ENCODE measurements at places on chromosomes 11 and 22.

- DNase-seq, result peak; percentile 16
These were observed 44.5 kb downstream of the WEE1 start for GRCh38 chr11:9617940-9618339.

DNA sequence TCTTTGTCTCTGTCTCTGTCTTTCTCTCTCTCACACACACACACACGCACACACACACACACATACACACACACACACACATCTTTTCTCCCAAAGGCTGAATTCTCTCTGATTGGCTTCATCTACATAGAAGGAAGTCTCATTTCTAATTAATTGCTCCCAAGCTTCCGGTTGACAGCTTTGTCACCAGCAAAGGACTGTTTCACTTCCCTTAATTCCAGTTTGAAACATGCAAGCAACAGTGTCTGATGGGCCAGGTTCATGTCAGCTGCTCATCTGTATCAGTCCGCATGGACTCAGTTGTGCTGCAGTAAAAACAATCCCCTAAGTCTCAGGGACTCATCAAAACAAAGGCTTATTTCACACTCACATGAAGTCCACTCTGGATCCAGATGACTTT, 16.2 kb upstream of the PVALB start:
- no peak for DNase-seq

- no peak for DNase-seq
These were observed 561.1 kb upstream of the CADM1 start for GRCh38 chr11:116065191-116065895.

DNA sequence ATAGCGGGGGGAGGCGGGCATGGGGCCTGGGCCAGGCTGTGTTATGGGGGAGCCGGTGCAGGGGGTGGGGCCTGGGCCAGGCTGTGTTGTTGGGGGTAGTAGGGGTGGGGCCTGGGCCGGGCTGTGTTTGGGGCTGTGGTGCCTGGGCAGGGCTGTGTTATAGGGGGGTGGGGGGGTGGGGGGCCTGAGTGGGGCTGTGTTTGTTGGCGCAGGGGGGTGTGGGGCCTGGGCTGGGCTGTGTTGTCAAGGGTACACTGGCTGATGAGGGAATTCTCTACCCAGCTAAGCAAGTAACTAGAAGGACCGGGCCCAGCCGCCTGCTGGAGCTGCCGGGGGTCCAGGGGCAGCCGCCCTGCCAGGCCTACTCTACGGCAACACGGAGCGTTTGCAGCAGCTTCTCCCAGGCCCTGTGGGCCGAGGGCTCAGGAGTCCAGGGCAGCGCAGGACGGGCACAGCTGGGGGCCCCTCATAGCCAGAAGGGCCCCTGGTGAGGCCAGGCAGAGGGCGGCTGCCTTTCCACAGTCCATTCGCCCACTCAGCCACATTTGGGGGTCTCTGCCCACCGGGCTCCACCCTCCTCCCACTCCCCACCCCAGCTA, 10.1 kb upstream of the PIM3 start:
- no peak for DNase-seq

DNA sequence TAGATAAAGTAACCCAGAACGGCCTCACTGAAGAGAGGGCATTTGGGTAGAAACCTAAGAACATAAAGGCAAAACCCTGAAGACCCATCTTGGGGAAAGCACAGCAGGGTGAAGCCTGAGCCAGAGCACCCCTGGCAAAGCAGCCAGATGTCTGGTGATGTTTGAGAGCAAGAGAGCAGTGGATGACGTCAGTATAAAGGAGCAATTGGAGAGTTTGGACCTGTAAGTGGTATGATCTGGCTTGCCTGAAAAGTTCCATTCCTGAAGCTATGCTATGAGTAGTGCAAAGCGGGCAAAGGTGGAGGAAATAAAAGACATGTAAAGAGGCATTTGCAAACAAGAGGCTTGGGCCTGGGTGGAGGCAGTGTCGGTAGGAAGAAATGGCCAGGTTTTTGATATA, 167.8 kb downstream of the MSANTD4 start:
- no peak for DNase-seq

GRCh38 chr11:110795112-110795624, 82.9 kb upstream of the ARHGAP20 start:
- DNase-seq, result no peak

GRCh38 chr22:39214006-39214382, 30.8 kb downstream of the PDGFB start:
- no peak for DNase-seq

- DNase-seq, result no peak
These were observed 30.6 kb upstream of the NARS2 start for GRCh38 chr11:78605296-78605695.

DNA sequence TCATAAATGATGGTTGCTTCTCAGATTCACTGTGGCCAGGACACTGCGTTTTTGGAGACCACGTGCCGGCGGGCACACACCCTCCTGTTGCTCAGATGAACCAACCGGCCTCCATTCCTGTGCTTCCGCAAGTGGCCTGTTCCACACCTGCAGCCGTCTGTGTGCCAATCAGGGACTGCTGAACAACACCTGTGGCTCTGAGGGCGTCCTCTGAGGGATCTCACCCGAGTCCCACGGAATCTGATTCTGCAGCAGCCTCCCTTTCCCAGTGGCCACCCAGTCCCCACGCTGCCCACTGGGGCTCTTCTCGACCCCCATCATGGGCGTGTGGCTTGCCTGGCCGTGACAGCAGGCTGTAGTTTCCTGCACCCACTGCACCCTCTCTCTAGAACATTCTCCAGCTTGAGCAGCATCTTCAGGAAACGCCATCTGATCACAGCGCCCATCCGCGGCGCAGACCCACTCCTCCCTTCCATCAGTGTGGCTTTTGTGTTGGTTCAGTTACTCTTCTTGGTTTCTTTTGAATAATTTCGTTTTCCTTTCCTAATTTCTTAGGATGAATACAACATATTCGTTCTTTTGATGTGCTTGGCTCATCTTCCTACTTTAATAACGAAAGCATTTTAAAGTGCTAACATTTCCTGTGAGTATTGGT, 100.3 kb upstream of the SLC22A12 start:
- no peak for DNase-seq

DNA sequence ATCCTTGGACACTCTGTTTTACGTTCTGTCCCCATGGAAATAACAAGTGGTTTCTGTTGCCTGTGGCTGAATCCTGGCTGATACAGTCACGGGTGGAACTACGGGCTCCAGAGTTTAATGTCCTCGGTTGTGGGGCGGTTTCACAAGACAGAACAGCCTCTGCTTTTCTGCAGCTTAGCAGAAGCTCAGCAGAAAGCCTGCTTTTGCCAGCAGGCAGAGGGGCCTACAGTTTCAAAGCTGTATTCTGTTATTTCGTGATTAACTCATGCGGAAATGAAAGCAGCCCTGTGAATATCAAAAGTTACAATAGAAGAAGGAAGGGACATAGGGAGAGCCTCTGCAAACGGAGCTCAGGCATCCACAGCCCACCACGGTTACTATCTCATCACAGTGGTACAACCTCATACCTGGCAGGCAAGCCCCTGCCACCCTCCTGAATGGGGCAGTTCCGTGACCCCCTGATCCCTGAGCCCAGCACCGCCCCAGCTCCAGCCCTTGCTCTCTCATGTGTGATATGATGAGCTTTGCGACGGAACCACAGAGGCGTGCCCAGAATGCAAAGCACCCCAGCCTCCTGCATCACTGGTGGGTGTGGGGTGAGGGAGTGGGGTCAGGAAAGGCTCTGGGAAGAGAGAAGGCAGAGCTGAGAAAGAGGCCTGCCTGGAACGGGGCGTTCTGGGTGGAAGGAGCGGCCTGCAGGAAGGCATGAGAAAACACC, 360.6 kb downstream of the BRD1 start:
- DNase-seq, result no peak

GRCh38 chr11:34731603-34732002, 110.7 kb downstream of the EHF start:
- DNase-seq, result peak; percentile 14

GRCh38 chr11:22189660-22190059, 3.2 kb upstream of the ANO5 start:
- DNase-seq, result no peak

GRCh38 chr11:103110391-103110790, 1.2 kb downstream of the DYNC2H1 start:
- peak; percentile 10 for DNase-seq

GRCh38 chr11:35709376-35709775, 46.8 kb downstream of the TRIM44 start:
- no peak for DNase-seq

GRCh38 chr11:105793092-105793491, 183.2 kb downstream of the GRIA4 start:
- DNase-seq, result no peak

DNA sequence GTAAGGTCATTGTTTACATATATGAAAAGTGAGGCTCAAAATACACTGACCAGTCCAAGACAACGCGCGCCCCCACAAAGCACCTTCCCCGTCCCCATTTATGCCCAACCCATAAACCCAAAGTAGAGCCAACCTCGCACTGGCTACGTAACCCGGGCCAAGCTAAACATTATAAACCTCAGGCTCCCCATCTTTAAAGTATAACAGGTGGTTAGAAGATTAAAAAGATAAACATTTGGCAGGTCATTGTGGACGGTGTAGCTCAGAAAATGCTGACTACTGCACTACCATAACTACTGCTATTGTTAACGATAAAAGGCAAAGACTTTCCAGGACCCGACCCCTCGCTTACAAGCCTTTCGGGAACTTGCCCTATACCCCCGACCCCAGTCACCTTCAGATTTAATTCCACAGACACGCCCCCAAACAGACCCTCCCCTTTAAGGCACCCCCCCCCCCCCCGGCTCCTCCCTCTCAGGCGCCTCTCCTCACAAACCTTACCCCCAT, 470 bp downstream of the NUMA1 start:
- no peak for DNase-seq

- no peak for DNase-seq
These were observed 156.0 kb downstream of the PKNOX2 start for GRCh38 chr11:125320347-125321076.

- peak; percentile 55 for DNase-seq
These were observed 67.4 kb upstream of the SLC22A12 start for GRCh38 chr11:64523456-64524157.

DNA sequence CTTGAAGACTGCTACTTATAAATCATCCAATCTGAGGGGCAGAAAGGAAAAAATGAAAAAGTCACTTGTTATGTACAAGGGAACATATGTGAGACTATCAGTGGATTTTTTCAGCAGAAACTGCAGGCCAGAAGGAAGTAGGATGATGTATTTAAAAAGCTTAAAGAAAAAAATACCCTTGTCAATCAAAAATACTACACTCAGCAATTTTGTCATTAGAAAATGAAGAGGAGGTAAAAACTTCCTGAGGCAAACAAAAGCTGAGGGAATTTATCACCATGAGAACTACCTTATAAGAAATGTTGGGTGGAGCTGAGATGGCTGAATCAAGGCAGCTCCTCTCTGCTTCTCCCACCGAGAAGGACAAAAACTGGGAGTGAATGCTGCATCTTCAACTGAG, 21.1 kb downstream of the MRGPRX2 start:
- no peak for DNase-seq

DNA sequence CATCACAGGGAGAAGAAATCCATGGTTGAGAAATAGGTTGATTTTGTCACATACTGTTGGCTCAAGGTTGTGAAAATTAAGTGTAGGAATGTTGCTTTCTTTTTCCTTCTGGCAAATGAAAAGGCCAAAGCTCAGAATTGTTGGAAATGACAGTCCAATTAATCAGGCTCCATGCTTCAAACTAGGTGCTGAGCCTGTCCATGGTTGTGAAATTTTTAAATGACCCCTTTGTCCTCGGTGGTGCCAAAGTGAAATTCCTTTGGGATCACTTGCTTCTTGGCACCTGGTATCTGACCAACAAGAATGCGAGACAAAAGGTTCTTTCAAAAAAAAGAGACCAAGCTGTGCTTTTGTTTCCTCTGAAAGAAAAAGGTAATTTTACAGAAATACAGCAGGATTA, 451.9 kb downstream of the ETS1 start:
- peak; percentile 68 for DNase-seq

DNA sequence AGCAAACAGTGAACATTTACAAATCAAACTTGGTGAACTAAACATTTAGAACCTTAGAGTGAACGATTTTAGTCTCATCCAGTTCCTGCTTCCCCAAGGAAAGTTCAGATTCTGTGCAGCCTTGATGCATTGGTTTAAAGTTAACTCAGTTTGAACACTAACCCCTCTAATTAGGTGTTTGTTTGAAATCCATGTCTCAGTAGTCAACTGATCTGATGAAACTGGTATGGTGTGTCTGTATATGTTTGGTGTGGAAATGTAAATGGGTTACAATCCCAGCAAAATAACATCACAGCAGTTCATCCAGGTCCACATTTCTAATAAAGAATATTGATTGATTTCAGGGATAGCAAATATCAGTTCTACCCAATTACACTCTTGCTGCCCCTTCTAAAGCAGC, 532.0 kb downstream of the NTM start:
- DNase-seq, result no peak

GRCh38 chr11:11010624-11011127, 152.8 kb upstream of the ZBED5 start:
- peak; percentile 63 for DNase-seq

GRCh38 chr22:21939461-21939913, 13.2 kb downstream of the PPM1F start:
- no peak for DNase-seq

DNA sequence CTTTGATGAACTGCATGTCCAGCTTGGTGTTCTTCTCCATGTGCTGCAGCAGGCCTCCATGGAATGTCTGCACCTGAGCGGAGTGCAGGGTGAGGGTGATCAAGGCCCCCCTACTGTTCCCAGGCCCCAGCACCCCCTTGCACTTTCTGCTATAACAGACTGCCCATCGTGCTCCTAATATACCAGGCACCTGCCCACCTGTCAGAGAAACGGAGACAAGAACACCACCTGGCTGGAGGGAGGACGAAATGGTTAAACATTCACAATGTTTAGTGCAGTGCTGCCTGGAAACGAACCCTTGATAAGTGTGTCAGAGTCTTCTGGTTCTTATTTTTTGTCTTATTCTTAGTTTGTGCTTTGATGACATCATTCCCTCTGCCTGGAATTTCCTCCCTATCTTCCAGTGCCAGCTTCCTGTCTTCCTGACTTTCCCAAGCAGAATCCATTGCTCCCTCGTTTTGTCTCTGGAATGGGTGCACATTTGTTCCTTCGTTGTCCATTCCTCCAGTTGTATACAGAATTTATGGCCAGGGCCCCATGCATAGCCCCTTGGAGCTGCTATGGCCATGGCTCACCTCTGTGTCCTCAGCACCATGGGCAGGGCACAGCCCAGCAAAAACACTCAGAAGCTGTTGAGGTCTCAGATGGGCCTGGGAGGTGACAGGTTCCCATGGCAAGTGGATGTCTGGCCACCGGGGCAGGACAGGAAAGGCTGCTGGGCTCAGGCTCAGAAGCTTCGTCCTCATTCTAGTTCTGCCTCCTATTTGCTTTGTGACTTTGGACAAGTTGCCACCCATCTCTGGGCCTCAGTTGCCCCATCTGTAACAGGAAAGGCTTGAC, 11.9 kb downstream of the BAIAP2L2 start:
- peak; percentile 78 for DNase-seq

DNA sequence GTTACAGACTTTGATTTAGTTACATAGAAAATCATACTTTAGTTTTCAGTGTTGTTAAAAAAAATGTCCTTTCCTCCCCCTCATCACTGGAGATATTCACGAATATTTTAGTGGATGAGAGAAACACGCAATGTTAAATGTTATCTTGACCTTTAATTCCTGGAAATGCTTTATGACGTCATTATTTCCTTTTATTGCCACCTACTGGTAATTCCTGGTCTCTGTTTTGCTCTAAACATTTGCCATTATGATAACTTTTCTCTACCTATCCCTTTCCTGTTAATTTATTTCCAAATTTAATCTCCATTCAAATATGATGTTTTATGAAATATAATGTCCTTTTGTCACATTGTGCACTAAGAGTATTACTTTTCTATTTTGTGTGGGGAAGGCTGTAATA, 770.6 kb downstream of the FAM181B start:
- DNase-seq, result no peak

- no peak for DNase-seq
These were observed 139.0 kb upstream of the NAV2 start for GRCh38 chr11:19573666-19574065.

- DNase-seq, result no peak
These were observed 9.7 kb downstream of the TSPAN32 start for GRCh38 chr11:2311353-2312133.

Data from kidney tubule cell (primary cell).